ENCODE measurements at places on chromosomes 3 and 15.

DNA sequence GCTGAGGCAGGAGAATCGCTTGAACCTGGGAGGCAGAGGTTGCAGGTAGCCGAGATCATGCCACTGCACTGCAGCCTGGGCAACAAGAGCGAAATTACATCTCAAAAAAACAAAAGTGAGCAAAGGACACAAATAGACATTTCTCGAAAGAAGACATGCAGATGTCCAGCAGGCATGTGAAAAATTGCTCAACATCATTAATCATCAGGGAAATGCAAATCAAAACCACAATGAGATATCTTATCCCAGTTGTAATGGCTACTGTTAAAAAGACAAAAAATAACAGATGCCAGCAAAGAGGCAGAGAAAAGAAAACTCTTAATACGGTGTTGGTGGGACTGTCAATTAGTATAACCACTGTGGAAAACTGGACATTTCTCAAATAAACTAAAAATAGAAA, 20.9 kb downstream of the ASB7 start:
- DNase-seq = no peak

GRCh38 chr3:39000008-39000450, 51.7 kb downstream of the SCN11A start:
- peak; percentile 66 for DNase-seq

DNA sequence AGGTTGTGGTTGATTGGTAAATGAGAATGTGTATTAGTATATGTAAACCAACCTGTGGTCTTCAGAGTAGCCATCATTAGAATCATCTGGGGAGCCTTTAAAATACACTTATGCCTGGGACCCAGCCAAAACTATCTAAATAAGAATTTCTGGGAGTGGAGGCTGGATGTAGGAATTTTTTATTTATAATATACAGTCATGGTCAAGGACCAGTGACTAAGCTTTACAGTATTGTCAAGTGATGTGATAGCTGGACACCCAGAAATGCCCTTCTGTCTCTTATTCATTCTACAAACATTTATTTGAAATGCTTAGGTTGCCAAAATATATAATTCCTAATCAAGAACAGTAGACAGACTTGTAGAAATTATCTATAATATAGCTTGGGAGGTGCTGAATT, 132.2 kb downstream of the MBNL1 start:
- peak; percentile 10 for DNase-seq

- no peak for DNase-seq
Measured at GRCh38 chr3:170418422-170419398, at the start of gene CLDN11. CLDN11 (plus strand) TSS chr3:170418868; CDS start chr3:170419067, 199 bp downstream.

GRCh38 chr3:23778446-23778845, 27.3 kb upstream of the UBE2E1 start:
- no peak for DNase-seq

DNA sequence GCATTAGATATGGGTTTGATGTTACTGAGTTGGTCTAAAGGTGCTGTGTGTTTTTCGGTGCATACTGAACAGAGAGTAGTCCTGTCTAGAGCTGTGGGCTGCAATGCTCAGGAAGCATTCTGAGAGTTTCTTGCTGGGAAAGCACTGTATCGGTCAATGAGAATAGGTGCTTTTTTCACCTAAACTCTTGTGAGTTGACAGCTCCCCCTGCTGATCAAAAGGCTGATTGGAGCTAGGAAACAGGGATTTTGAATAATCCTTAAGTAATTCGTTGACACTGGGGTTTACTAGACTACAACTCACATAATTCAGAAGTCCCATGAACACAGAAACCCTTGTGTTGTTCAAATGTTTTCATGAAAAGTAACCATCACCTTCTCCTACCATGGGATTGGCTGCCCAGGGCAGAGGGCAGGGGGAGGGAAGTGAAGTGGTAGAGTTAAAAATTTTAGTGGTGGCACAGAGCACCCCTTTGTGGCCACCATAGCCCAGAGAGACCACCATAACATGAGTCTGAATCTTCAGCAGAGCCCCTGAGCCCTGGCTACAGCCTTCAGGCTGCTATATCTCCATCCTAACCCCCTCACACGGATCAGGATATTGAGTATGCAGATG, 13.0 kb upstream of the MANF start:
- no peak for DNase-seq

- no peak for DNase-seq
Measured at GRCh38 chr15:88603885-88604284, 17.3 kb upstream of the AEN start.

GRCh38 chr15:73771385-73772045, 18.4 kb upstream of the INSYN1 start:
- DNase-seq = no peak

GRCh38 chr3:2897821-2898220, 212.4 kb downstream of the IL5RA start:
- DNase-seq = no peak

GRCh38 chr3:128950223-128950938, 43.5 kb downstream of the CFAP92 start:
- no peak for DNase-seq

- DNase-seq = no peak
Measured at GRCh38 chr3:184380185-184380626, 352 bp downstream of the CHRD start.

DNA sequence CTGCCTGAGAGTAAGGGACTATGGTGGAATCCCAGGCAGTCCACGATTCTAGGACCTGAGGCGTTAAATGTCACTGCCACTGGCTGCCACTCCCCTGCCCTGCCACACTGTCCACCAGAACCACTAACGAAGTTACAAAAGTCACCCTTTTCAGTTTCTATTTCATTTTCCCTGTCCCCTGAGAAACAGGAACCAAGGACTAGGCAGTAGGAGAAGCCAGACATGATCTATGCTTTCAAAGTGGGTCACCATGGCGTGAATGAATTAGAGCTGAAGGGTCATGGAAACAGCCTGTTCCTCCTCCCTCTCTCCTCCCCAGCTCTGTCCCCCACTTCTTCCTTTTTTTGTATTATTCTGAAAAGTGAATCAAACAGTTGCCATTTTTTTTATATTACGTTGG, 9.1 kb upstream of the ADPRH start:
- DNase-seq = no peak

DNA sequence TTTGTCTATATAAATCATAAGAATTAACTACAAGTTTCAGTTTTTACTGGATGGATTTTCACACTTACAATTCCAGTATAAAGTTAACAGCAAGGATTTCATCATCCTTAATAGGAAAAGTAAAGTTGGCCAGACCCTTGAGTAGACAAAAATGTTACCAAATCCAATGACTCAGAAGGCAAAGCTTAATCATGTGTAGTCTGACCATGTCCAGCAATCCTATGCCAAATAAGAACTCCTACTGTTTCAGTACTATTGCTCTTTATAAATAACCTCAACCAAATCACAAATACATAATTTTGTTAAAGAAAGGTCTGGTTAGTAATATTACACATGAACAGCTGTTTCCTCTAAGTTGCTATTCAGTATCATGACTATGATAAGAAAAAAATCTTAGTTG, 35.0 kb downstream of the PLOD2 start:
- peak; percentile 58 for DNase-seq

- DNase-seq = no peak
Measured at GRCh38 chr15:69145694-69146492, 14.5 kb upstream of the GLCE start.

DNA sequence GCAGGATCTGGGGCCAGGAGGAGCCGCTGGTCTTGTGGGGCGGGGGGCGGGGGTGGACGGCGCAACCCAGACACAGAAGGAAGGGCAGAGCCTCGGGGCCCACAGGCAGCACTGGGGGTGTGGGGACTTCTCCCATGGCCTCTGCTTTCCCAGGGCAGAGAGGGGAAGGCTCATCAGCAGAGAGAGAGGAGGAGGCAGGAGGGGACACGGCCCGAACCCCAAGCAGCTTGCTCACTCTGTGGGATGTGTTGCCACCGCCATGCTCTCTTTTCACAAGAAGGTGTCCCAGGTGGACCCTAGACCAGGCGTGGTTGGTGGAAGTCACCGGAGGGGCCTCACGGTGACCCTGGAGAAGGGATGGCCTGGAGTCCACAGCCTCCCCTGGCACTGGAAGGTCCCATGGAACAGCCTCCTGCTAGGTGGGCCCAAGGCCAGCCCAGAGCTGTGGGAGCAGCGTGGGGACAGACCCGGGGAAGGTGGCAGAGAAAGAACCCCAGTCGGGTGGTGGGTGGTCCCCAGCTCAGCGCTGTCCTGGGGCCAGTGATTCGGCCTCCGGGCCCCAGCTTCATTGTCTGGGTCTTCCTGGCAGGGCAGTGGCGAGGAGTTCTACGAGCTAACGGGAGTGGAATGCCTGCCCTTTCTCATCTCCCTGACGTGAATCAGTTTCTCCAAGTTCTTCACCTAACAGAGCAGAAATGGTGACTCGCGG, 46.8 kb upstream of the PCSK6 start:
- DNase-seq = no peak

DNA sequence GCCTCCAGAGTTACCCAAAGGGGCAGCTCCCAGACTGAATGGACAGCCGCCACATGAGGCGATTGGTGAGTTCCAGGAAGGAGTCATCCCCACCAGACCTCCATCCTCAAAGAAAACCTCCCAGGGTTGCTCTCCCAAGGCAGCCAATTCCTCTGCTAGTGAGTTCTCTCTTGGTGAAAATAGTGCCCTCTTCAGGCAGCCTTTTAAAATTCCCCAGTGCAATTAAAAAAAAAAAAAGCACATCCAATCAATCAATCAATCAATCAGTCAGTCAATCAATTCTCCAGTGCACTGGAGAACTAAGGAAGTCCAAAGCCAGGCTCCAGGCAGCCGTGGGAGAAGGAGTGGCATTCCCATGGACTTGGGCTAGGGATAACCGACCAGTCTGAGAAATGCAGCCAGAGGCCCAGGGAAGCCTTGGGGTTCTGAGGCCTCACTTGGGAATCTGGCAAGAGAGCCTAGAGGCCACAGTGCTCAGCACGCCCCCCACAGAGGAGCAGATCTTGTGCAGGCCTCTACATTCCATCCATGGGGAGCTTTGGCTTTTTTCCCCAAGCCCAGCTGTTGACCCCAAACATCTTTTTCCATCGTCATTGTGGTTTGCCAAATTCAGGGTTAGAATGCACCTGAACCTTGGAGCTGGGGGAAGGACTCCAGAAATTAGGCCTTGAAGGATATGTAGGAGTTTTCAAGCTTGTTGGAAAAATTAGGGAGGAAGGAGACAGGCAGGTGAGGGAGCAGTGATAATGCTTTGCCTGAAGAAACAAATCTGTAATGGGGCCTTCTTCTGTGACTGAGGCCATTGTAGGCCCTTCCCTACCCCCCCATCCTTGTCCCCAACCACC, 4.8 kb downstream of the PAQR5 start:
- DNase-seq = no peak

- DNase-seq = no peak
Measured at GRCh38 chr3:53844262-53845102, 1.7 kb downstream of the CHDH start.

GRCh38 chr3:6799264-6799915, 61.5 kb upstream of the GRM7 start:
- DNase-seq = no peak

DNA sequence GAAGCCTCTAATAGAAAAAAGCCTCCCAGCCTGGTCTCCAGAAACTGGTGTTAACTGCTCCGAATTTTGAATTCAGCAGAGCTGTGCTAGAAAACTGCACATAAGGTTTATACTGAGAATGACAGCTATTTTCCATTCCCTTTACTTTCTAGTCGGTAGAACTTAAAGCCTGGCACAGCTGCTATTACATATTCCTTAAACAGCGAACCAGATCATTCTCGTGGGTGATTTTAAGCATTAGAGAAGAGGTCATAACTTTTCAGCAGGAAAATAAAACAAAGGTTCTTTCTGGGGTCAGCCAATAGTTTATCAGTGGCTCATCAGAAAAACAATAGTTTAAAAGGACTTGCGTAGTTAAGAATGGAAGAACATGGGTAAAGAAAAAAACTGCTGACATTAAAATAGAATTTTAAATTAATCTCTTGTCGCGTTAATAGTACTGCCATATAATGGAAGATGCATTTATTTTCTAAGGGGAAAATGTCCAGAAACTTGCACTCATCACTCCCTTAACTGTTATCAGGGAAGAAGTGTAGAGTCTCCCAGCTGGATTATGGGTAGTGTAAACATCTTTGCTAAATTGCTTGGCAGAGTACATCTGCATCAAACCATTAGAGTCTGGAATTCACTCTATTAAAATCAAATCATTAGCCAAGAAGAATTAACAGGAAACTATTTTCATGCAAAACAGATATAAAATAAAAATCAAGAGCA, 7.9 kb downstream of the VGLL4 start:
- no peak for DNase-seq

DNA sequence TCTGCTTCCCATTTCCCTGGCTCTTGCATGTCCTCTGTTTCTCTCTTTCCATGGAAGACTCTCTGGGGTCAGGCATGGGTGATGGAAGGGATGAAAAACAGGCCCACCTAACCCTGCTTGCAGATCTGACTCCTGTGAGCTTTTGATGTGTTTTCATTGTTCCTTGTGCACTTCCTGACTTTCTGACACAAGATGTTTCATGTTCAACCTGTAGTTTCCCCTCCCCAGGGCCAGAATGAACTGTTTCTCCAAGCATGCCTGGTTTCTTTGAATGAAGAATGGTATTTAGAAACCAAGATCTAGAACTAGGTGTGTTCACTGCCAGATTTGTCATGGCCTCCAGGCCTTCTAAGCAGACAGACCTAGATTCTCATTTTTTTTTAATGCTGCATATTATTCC, 36.1 kb upstream of the CRTC3 start:
- DNase-seq = no peak

- no peak for DNase-seq
Measured at GRCh38 chr3:193190146-193190786, 50.8 kb upstream of the PLAAT1 start.

DNA sequence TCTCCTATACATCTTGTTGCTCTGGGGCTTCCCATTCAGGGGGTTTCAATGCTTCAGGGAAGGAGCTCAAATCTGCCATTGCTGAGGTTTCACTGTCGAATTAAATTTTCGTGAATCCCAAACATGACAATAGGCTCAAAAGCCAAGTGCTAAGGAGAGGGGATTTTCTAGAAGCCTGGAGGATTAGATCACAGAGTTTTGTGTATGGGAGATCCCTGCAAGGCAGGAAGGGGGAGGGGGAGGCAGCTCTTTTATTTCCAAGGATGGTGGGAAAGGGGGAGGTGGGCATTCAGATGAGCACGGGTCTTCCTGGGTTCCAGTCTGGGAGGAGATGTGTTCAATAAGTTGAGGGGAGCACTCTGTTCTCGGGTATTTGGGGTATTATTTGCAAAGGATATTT, 69.9 kb upstream of the DLG1 start:
- no peak for DNase-seq

GRCh38 chr3:72615776-72616175, 232.5 kb downstream of the SHQ1 start:
- DNase-seq = no peak

- no peak for DNase-seq
Measured at GRCh38 chr15:99306694-99307338, 55.5 kb downstream of the LRRC28 start.

- DNase-seq = no peak
Measured at GRCh38 chr15:74386496-74387140, 19.2 kb upstream of the CYP11A1 start.

DNA sequence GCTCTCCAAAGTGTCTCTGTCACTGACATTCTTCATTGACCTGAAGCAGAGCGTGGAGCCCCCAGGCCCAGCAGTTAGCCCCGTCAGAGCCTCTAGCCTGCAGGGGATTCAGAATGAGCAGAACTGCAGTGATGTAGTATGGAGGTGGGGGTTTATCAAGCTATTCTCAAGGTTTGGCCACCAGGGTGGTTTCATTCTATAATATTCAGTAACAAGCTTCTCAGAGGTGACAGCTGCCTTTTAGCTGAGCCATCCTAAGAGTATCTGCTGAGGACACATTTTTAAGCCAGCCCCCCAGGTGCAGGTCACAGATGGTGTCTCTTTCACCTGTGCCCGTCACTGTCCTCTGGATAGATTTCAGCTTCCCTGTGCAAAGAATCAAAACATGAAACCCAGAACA, 31.9 kb downstream of the CMTM7 start:
- no peak for DNase-seq
